ENCODE measurements at places on chromosomes 6 and 20. TPM values are rescaled to one million over a fixed set of nuclear protein-coding genes. Genes with fewer than 3 reads are reported as not detected.
A peak's percentile ranks its signal among the peaks of the same experiment; 100 is the strongest.

GRCh38 chr6:145036848-145037567 is 698.3 kb downstream of the EPM2A start:
- no peak for DNase-seq

- DNase-seq, result no peak
Measured at GRCh38 chr6:20118892-20119291, 93.4 kb downstream of the MBOAT1 start.

DNA sequence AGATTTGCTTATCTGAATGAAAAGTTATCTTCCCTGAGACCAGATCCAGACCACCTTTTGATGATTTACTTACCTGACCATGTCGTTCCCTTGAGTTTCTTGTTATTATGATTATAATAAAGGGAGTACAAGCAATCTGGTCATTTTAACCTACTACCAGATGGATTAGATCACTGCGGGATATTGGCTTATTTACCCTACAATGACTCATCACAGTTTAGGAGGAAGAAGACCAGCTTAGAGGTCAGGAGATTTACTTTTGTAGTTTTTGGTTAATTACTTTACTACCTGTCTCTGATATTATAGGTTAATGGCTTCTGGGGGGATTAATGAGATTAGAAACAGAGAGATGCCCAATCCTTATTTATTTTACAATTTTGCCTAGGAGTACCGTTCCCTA is 10.7 kb downstream of the PKIB start:
- peak; percentile 14 for DNase-seq

DNA sequence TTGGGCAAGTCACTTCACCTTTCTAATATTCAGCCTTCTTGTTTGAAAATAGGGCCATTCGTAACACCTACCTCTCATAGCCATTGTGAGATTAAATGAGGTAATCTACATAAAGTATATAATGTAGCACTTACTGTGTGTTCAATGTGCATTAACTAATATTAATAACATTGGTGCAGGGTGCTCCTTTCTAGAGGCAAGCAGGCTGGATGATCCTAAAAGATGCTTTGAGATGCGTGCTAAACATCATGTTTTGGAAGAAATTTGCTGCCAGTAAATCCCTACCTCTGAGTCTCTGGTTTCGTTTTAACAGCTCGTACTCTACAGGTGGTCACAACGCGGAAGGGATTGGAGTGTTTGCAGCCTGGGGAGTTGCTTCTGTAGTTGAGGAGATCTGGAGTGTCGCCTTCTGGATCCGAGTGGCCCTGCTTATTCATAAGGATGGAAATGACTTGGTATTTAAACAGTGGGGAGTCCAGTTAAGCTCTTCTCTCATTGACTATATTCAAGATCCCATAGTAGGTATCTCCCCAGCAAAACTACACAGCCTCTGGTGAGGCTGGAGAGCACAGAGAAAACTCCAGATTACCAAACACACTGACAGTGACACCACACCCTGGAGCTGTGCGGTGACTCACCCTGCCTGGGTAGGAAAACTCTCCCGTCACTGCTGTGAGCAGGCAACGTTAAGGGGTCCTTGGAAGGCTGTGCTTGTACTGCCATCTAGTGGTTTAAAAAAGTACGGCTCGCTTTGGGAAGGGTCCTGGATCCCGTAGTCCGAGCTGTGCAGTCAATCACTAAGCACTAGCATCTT is 107.9 kb downstream of the MAP3K7 start:
- DNase-seq, result peak; percentile 80

PACSIN1 gene
- not detected for total RNA-seq

BPI gene
- total RNA-seq, result not detected

FRMD1 gene
- total RNA-seq, result not detected

GABRR2 gene
- total RNA-seq, result not detected

RNF39 gene
- not detected for total RNA-seq

FOXS1 gene
- total RNA-seq, result not detected
